NCI-H2081 (cell line): ENCODE measurements at places on chromosomes 16 and 17.

DNA sequence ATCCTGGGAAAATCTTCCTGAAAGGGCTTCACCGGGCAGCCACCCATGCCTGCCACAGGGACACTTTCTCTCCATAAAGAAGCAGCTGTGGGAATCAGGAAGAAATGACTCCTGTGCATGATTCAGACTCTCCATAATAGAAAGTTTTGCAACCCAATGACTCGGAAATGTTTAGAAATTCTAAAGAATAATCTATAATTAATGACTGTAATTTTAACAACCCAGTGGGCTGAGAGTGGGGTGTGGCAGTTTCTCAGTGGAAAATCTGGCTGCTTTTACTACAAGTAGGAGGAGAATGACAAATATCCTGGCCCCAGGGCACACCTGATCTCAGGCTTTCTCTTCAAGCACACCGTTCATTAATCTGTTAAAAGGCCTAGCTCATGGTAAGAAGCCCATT lies 25.7 kb downstream of the IRF8 start:
- no peak for DNase-seq

GRCh38 chr16:69404275-69404805 lies 18.5 kb upstream of the TERF2 start:
- DNase-seq = no peak

DNA sequence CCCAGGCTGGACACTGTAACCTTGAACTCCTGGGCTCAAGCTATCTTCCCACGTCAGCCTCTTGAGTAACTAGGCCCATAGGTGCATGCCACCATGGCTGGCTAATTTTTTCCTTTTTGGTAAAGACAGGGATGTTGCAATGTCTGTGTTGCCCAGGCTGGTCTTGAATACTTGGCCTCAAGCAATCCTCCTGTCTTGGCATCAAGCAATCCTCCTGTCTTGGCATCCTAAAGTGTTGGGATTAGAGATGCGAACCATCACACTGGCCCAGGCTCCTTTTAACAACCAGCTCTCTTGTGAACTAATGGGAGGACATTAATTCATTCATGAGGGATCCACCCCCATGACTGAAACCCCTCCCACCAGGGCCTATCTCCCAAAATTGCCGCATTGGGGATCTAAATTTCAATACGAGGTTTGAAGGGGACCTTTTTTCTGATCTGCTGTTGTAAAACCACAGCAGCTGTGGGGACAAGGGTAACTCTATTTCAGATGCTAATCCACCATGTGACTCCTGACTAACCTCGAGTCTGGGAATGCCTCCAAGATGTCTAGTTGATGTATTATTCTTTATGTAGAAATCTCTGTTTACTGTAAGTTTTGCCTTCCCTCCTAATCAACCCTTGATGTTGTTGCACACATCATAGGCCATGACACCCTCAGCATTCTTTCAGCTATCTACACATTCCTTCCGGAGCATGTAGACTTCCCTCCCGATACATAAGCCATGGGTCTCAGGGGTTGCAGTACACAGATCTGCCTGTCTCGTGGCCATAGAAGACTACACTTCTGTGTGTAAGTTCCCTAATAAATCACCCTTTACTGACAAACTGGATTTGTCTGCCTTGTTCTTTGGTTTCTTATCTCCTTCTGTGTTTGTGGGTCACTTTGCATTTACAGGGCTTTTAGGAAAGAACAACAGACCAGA lies 37.6 kb downstream of the RNF112 start:
- no peak for DNase-seq

DNA sequence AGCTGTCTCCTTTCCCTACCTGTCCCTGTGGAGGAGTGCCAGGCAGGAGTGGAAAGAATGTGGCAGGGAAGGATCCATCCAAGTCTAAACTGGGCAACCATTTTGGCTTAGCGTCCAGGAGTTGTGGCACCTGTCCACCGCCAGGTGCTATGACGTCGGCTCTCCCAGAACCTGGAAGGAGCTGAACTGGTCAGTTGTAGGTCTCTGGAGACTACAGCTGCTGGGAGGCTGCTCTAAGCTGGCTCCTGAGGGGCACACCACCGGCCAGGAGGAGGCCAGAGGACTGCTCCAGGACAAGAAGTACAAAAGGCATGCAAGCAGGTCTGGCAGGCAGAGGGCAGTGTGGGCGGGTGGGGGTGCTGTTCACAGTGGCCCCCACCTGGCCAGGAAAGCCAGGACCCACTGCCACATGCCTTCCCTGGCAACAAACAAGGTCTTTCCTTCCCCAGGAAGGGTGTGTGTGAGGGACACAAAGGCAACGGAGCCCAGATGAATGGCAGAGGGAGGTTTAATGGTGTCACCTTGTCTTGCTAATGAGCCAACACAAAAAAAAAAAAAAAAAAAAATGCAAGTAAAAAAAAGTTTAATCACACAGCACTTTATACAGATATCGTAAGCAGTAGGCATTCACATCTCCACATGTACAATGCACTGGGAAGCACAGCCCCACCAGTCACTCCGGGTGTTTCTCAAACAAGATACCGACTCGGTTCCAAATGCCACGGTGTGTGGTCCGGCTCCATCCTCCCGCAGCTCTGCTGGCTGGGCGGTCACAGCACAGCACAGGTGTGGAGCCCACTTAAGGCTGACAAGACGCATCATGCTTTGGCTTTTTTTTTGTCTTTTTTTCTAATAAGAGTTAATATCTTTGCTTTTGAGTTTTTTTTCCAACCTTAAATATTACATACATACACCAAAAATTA lies 4.8 kb downstream of the SPHK1 start:
- DNase-seq = no peak

DNA sequence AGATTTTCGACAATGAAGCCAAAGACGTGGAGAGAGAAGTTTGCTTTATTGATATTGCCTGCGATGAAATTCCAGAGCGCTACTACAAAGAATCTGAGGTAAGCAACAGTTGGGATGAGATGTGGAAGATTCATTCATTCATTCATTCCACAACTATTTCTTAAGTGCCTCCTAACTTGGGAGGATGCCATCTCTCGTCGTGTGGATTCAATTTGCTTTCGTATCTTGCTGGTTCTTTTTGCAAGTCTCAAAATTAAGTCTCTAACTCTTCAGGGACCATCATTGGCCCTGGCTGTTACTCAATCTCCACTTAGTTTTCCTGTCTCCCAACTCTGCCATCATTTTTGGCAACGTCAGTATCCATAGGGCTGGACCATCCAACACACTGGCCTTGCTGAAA lies 85.6 kb upstream of the NOL11 start:
- no peak for DNase-seq

- DNase-seq = no peak
Observed at GRCh38 chr17:50634915-50635731, 442 bp downstream of the ABCC3 start.
